ENCODE measurements at places on chromosomes 4 and X.

- no peaks in the 10 kb centered on the region for H3K36me3 ChIP-seq
- H3K4me1 ChIP-seq = peaks cover 8% of the 10 kb centered on the region
- peak overlapping the region; percentile 81 for H3K4me3 ChIP-seq
- peak; percentile 65 for DNase-seq
- peak overlapping the region; percentile 68 for H3K27ac ChIP-seq
Measured at GRCh38 chrX:1481636-1482529, 29.2 kb upstream of the ASMTL start.

- H3K27me3 ChIP-seq = no peaks in the 10 kb centered on the region
- no peak overlapping the region for H3K27ac ChIP-seq
- H3K4me3 ChIP-seq = no peak overlapping the region
- no peaks in the 10 kb centered on the region for H3K4me1 ChIP-seq
Measured at GRCh38 chr4:11546391-11547175, 117.9 kb upstream of the HS3ST1 start.

GRCh38 chr4:173556398-173557131 lies 26.5 kb upstream of the HAND2 start:
- H3K4me1 ChIP-seq = no peaks in the 10 kb centered on the region
- H3K27me3 ChIP-seq = peaks cover under 1% of the 10 kb centered on the region
- H3K27ac ChIP-seq = no peak overlapping the region
- DNase-seq = no peak
- H3K4me3 ChIP-seq = no peak overlapping the region

DNA sequence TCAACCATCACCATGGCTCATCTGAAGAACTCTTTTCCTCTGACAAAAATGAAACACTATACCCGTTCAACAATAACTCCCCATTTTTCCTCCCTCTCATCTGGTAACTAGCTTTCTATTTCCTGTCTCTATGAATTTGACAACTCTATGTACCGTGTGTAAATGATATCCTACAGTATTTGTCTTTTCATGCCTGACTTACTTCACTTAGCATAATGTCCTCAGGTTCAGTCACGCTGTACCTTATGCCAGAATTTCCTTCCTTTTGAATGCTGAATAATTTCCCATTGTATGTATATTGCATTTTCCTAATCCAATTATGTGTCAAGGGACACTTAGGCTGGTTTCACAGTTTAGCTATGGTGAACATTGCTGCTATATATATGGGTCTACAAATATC lies 18.2 kb downstream of the MAGEA9 start:
- no peaks in the 10 kb centered on the region for H3K36me3 ChIP-seq
- no peaks in the 10 kb centered on the region for H3K4me1 ChIP-seq
- H3K4me3 ChIP-seq = no peak overlapping the region

DNA sequence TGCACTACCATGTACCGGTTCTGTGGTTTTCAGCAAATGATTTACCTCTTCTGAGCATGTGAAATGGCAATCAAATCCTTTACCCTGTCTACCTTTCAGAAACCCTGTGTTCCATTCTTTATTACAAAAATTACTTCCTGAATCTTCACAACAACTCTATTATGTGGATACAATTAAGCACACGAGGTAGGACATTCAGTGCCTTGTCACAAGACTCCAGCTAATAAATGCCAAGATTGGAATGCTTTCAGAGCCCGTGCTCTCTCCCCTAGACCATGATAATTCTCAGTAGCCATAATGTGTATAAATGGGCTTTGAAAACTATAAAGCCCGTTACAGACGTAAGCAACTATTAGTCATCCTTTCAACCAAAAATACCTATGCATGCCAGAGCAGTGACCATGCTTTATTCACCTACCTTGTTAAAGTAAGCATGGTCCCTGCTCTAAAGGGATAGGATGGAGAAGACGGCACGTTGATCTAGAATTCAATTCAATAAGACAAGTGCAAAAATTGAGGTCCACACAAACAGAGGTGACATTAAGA lies 2.4 kb downstream of the RXFP1 start:
- no peak overlapping the region for H3K27ac ChIP-seq
- no peak for DNase-seq
- H3K4me3 ChIP-seq = no peak overlapping the region
- no peaks in the 10 kb centered on the region for H3K4me1 ChIP-seq
- H3K36me3 ChIP-seq = no peaks in the 10 kb centered on the region

DNA sequence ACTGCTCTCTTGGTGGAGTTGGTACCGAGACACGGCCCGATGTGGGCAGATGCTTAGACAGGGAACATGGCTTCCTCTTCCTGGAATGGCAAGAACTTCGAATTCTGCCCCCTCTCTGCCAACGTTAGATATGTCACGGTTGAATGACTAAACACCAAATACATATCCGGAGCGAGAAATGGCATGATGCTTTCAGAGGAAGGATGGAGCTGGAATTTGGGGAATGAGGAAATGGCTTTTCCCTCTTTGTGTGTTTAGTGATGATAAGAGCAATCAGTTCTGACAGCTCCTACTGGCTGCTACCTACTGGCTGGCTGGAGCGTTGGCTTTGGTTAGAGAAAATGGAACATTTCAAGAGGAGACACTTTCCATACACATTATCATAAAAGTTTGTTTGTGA lies 140.0 kb downstream of the DHRSX start:
- no peak for DNase-seq
- H3K27ac ChIP-seq = no peak overlapping the region
- H3K36me3 ChIP-seq = peaks cover 20% of the 10 kb centered on the region
- no peaks in the 10 kb centered on the region for H3K4me1 ChIP-seq
- H3K4me3 ChIP-seq = no peak overlapping the region

GRCh38 chrX:119055687-119056086 lies 17.1 kb upstream of the CT47C1 start:
- no peak overlapping the region for H3K27ac ChIP-seq
- no peaks in the 10 kb centered on the region for H3K36me3 ChIP-seq
- no peak for DNase-seq
- no peaks in the 10 kb centered on the region for H3K27me3 ChIP-seq
